CD4-positive, alpha-beta T cell treated with Interferon alpha-2 for 1 hour (primary cell): ENCODE measurements at places on chromosomes 5 and 9.

- no peak for DNase-seq
Observed at GRCh38 chr9:2198956-2199635, 183.9 kb downstream of the SMARCA2 start.

- no peak for DNase-seq
Observed at GRCh38 chr5:149322518-149322917, 22.8 kb upstream of the GRPEL2 start.

DNA sequence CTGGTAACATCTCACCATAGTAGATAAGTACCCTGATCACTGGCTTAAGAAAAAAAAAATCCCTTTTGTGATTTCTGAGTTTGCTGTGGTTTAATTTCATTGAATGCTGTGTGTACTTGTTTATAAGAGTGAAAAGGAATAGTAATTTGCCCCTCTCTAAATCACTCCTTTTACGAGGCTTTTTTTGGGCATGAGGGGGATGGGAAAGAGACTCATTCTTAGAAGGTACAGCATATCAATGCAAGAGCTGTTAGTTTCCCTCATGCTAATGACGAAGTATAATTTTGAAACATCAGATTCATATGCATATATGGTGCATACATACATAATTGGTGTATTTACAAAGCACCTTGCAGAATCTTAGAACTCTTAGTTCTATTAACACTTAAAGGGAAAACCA, 2.4 kb upstream of the SLC44A1 start:
- no peak for DNase-seq

DNA sequence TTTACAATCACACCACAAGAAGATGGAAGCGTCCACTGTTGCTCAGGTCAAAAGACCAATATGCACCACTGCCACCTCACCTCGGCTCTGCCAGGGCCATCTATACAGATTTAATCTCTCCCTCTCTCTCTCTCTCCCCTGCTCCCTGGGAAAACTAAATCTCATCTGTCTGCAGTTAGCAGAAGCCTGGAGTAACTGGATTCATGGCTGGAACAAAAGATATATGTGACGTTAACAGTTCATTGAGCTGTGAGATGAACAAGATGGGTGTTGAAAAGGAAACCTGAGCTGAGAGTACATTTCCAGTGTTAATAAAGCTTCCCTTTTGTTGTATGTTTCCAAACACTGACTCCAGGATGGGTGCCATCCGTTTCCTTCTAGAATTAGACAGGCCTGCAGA, 369.7 kb downstream of the CDK5RAP2 start:
- no peak for DNase-seq

DNA sequence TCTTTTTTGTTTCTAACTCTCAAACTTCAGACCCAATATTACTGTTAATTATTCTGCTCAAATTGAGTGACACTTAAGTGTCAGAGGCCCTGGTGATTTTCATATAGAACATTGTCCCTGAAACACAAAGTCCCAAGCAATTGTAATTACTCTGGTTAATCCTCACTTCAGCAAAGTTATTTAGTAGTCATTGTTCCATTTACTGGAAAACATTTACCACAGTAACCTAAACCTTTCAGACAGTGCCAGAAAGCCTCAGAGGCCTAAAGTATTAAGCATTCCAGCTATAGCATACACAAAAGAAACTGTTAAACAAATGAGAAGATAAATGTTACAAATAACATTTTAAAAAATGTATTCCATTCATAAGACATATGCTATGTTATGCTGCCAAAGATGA, 237.2 kb upstream of the CDH6 start:
- no peak for DNase-seq

- DNase-seq, result peak; percentile 46
Observed at GRCh38 chr9:85610074-85610860, 131.5 kb downstream of the AGTPBP1 start.

GRCh38 chr5:172071309-172071875, 65.0 kb upstream of the FBXW11 start:
- no peak for DNase-seq

DNA sequence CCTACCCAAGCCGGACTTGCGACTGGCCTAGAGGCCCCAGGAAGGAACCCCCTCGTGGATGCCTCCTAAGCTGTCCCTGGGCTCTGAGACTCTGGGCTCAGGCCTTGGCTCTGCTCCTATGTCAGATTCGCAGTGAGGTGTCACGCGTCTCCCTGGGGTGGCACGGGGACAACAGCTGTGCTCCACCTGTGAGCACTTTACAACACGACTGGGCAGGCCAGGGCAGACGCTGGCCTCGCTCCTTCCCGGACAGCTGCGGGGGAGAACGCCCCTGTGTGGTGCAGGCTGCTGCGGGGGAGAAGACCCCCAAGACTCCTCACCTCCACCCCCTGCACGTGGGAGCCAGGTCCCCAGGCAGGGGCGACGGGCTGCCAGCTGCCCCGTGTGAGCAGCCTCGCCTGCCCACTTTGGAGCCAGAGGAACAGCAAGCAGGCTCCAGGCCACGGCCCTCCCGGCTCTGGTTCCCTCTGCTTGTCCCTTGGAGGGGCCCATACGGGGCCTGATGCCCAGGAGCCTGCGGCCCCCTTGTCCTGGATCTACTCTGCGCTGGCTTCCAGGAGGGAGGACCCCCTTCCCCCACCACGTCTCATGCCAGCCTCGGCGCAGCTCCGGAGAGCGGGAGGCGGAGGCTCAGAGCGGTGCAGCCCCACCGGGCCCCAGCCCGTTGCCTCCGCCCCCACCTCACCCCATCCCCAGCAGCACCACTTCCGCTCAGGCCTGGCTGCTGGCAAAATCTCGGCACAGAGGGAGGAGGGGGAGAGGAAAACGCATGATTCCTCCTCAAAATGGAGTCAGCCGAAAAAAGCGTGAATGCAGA, 36.0 kb downstream of the SARDH start:
- DNase-seq, result peak; percentile 49

- DNase-seq, result no peak
Observed at GRCh38 chr9:29208670-29209069, 1635.4 kb upstream of the C9orf72 start.

- no peak for DNase-seq
Observed at GRCh38 chr9:89319015-89319905, 960 bp downstream of the SECISBP2 start.

DNA sequence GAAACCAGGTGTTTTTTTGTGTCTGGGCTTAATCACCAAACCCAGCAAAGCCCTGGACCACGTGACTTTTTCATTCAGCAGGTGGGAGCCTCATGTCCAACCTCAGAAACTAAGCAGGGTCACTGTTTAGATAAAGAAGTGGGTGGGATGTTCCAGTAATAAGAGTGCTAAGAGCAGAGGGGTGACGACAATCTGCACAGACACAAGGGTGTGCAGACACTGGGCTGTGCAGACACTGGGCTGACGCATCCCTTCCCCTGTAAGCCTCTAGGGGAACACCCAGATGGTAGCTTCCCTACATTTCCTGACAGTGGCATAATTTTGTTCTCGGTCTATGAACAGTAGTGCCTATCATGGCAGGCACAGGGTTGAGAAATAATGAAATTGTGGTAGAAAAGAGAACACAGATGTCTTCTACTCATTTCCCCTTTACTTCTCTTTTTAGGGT, 85.1 kb downstream of the SAXO1 start:
- DNase-seq, result peak; percentile 3

GRCh38 chr5:143226361-143226760, 177.1 kb downstream of the NR3C1 start:
- DNase-seq, result no peak

GRCh38 chr9:27408001-27408400, 111.1 kb upstream of the EQTN start:
- DNase-seq, result no peak

DNA sequence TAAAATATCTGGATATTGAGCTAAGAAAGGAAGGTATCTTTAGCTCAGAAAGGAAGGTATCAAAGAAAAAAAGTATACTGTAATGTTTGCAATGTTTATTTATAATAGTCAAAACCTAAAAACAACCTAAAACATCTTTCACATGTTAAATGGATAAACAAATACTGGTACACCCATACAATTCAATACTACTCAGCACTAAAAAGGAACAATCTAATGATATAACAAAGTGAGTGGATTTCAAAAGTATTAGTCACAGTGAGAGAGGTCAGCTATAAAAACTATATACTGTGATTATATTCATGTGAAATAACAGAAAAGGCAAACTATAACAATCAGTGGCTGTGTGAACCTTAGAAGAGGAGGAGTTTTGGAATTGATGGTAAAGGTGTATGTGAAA, 455.0 kb upstream of the FTMT start:
- no peak for DNase-seq

DNA sequence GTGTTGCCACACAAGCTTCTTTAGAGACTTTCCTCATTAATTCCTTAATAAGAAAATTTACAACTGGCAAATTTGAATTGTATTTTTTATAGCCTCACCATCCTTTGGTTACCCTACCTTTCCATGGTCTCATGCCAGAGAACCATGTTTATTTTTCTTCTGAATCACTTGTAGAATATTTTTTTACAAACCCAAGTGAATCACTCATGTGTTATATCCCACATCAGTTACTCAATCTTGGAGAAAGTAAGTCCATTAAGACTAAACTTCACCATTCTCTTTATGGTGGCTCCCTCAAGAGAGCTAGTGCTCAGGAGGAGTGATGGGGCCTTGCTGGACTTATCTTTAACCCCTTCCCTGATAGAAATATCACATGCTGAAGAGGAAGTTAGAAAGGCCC, 128.9 kb downstream of the SUSD1 start:
- no peak for DNase-seq

DNA sequence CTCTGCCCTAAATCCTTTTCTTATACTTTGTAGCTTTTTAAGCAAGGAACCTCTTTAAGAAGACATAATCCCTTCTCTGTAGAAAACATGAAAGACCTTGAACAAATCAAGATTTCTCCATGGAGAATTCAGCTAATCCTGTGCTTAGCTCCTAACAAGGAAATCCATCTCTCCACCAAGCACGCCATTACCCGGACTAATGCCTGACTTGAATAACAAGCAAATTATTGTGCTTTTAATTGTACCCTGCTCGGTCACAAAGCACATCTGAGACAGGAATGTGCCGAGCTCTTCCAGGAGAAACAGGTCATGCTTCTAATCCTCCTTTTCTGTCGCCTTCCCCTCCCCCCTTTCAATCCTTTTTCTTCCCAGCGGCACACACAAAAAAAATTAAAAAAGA, 141.3 kb downstream of the PSAT1 start:
- DNase-seq, result no peak

GRCh38 chr5:29382780-29383179, 1810.7 kb upstream of the CDH6 start:
- DNase-seq, result no peak

- no peak for DNase-seq
Observed at GRCh38 chr5:116654925-116655324, 80.3 kb upstream of the SEMA6A start.

DNA sequence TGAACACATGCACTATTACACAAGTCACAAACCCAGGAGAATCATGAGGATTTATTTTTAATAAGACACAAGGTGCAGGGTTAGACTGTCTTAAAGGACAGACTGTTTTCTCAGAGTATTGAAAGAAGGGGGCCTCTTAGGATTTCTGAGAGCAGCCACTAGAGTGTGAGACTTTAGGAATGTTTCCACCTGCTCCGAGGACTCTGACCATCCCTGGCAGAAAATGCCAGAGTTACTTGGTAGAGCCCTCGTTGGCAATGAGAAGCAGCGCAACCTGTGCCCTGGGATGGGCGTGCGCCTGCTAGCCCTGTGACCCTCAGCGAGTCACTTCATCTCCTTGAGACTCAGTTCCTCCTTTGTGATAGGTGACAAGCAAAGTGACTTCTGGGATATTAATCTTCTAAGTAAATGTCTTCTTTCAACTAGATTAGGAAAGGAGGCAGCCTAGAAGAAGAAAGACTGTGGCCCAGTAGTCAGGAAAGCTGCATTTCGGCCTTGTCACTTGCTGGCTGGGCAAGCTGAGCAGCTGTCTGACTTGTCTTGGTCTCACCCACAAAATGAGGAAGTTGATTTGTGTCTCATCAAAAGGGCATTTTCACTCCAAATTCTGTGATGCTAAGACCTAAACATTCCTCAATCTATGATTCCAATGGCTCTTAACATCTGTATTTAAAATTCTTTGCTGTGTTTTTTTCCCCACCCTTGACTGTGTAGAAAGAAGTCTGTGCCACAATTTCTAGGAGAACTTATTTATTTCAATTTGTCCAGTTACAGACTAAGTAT, 60.5 kb downstream of the PTCD2 start:
- DNase-seq, result peak; percentile 29

GRCh38 chr9:38182321-38182720, 113.3 kb upstream of the SHB start:
- no peak for DNase-seq

DNA sequence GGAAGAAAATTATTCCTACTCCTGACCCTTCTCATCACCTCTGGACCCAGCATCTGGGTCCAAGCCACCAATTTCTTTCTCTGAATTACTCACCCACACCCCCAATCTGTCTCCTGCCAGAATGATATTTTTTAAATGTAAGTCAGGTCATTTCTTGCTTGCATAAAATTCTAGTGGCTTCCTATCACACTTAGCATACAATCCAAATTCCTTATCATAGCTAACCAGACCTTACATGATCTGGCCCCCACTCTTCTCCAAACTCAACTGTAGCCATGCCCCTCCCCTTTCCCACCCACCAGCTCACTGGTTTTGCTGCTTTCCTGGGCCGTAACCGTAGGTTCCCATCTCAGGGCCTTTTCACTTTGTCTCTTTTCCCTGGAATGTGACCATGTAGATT, 15.2 kb downstream of the HTR4 start:
- no peak for DNase-seq

DNA sequence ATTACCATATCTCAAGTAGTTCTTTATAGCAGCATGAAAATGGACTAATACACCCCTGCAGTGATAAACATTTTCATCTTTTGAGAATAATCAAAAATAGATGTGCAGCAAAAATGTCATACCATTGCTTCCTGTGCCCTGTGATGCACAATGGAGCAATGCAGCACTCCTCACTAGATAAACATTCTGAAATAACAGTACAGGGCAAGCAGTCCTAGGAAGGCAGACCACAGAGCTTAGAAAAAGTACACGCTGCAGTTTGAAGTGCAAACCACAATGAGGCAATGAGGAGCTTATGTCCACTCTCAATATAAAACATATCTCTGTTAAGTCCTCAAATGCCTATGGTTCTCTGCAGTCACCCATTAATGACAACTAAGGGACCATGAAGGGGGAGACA, 367.6 kb downstream of the PDE4D start:
- no peak for DNase-seq
